Neural crest cell (in vitro differentiated cells): ENCODE measurements at places on chromosomes 6 and 20. TPM values are rescaled to one million over a fixed set of nuclear protein-coding genes. Genes with fewer than 3 reads are reported as not detected.

SLC29A1 gene
- 54.8 and 55.0 TPM in 2 replicates for total RNA-seq

CLVS2 gene
- 1.2 and 1.3 TPM in 2 replicates for total RNA-seq

HTR1E gene
- not detected in 2 replicates for total RNA-seq

- H3K4me1 ChIP-seq: peaks cover 42% of the 10 kb centered on the region
- no peaks in the 10 kb centered on the region for H3K27me3 ChIP-seq
Measured at GRCh38 chr20:9359561-9360308, 154.7 kb upstream of the LAMP5 start.

DNA sequence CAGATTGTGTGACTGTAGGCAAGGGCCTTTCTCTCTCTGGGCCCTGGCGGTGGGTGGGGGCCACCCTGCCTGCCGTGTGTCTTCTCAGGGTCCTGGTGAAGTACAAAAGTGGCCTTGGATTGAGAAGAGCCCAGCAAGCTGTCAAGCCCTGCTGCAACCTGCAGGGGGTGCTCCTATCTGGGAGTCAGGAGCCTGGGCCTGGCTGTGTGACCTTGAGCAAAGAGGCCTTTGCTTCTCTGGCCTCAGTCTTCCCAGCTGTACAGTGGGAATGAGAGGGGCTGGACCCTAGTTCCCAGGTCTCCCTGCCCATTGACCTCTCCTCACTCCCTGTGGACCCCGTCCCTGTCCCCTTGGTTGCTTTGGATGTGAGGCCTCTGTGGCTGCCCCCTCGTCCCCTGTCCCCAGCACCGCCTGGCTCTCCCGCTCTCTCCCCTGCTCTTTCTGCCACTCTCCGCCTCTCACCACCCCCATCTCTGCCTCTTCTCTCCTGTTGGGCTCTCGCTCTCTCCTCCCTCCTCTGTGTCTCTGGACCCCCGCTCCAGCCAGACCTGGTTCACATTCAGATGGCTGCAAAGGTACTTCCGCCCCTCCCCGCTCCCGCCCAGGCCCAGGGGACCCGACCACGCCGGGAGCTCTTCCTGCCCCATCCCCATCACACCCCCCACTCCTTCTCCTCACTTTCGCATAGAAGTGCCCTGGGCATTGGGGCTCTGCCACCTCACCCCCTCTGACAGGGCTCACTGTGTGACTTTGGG lies 46.7 kb downstream of the SRC start:
- peaks cover 49% of the 10 kb centered on the region for H3K4me1 ChIP-seq
- peaks cover 3% of the 10 kb centered on the region for H3K27me3 ChIP-seq
- no peak overlapping the region for H3K4me3 ChIP-seq
- no peak for DNase-seq
- peaks cover 2% of the 10 kb centered on the region for H3K36me3 ChIP-seq
- no peak overlapping the region for H3K27ac ChIP-seq

DNA sequence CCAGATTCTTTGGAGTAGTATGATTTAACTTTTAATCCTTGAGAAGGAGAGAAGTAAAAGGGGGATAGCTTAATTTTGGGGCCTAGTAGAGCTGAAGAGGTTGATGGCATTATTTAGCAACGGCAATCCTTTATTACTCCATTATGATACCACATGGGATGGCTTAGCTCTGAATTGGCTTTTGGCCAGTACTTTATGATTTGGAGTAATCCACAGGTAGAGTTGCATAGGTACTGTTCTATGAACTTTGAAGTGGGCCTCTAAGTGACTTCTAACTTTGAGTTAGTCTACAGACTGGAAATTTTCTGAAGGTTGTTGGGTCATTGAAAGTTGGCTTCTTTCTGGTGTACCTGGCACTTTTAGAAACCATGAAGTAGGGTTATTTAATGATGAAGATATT lies 11.6 kb downstream of the YWHAB start:
- no peaks in the 10 kb centered on the region for H3K36me3 ChIP-seq
- DNase-seq: no peak
- H3K4me1 ChIP-seq: peaks cover 5% of the 10 kb centered on the region
- no peak overlapping the region for H3K27ac ChIP-seq

- peak within 1 kb of the TSS; percentile 78 for H3K27ac ChIP-seq
- H3K4me1 ChIP-seq: peaks cover 43% of the 10 kb centered on the region
- peaks cover 3% of the 10 kb centered on the region for H3K27me3 ChIP-seq
- H3K4me3 ChIP-seq: peak within 1 kb of the TSS; percentile 92
Measured at GRCh38 chr6:19836799-19837510, at the start of gene ID4. ID4 (plus strand) TSS chr6:19837370; CDS start chr6:19837755, 385 bp downstream.

GRCh38 chr6:10526156-10526555 lies 5.0 kb downstream of the GCNT2 start:
- H3K4me3 ChIP-seq: no peak overlapping the region
- H3K4me1 ChIP-seq: peaks cover 16% of the 10 kb centered on the region
- DNase-seq: no peak
- peaks cover 1% of the 10 kb centered on the region for H3K27me3 ChIP-seq

DNA sequence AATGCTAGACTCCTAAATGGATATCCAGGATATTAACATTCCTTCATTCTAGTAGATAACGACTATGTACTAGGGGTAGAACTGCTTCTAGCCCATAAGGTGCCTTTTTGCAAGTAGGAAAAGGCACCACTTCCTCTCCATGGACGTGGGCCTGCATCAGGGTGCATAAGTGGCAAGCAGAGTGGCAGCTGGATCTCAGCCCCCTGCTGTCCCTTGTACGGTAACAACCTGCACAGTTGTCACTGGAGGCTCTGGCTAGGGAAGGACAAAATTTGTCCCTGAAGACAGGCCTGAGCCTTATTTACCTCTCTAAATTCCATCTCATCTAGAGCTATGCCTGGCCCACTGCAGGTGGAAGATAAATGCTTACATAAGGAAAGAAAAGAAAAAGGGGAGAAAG lies 42.5 kb upstream of the SAYSD1 start:
- no peak overlapping the region for H3K4me3 ChIP-seq
- H3K36me3 ChIP-seq: peaks cover 2% of the 10 kb centered on the region
- DNase-seq: no peak
- H3K27me3 ChIP-seq: peaks cover 3% of the 10 kb centered on the region
- no peaks in the 10 kb centered on the region for H3K4me1 ChIP-seq
- H3K27ac ChIP-seq: no peak overlapping the region

- H3K27ac ChIP-seq: no peak overlapping the region
- H3K27me3 ChIP-seq: no peaks in the 10 kb centered on the region
- no peaks in the 10 kb centered on the region for H3K36me3 ChIP-seq
Measured at GRCh38 chr6:70151616-70152015, 151.3 kb downstream of the COL9A1 start.

GRCh38 chr6:118724211-118724610 lies 72.8 kb upstream of the CEP85L start:
- H3K4me1 ChIP-seq: peaks cover 12% of the 10 kb centered on the region
- no peak overlapping the region for H3K27ac ChIP-seq
- H3K27me3 ChIP-seq: no peaks in the 10 kb centered on the region
- DNase-seq: no peak
- H3K36me3 ChIP-seq: no peaks in the 10 kb centered on the region

DNA sequence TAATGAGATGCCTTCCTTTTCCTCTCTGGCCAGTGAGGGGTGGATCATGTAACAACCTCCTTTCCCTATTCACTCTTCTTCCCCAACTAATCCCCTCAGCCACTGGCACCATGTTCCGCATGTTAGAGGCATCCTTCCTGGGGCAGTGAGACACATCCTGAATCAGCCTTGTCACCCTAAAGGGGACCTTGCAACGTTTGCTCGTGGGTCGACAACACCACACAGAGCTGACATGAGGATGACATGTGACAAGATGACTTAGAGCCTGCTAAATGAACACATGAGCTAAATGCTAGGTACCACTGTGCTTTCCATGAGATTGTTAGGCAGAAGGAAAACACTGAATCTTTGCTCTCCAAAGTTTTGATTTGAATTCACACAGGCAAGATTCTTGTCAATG lies 129.2 kb downstream of the ATXN1 start:
- peaks cover 26% of the 10 kb centered on the region for H3K4me1 ChIP-seq
- DNase-seq: no peak
- H3K36me3 ChIP-seq: peaks cover 4% of the 10 kb centered on the region

DNA sequence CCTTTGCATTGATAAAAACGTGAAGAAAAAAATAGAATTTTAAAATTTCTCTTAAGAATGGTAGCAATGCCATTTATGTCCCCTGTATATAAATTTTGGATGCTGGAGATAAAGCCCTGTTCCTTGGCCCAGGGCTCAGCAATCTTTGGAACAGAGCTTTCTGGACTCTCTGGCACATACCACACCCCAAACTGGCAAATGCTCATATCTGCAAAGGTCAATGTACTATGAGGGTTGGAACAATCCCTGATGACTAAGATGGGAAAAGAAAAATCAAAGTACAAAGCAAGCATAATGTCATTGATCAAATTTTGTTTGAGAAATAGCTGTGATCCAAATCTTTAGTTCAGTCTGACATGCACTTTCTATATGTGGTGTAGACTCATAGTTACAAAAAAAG lies 158.1 kb upstream of the HCRTR2 start:
- H3K4me3 ChIP-seq: no peak overlapping the region
- DNase-seq: no peak
- peaks cover 6% of the 10 kb centered on the region for H3K4me1 ChIP-seq
- H3K27ac ChIP-seq: no peak overlapping the region
- no peaks in the 10 kb centered on the region for H3K27me3 ChIP-seq

GRCh38 chr6:131789219-131789618 lies 18.6 kb upstream of the ENPP1 start:
- no peaks in the 10 kb centered on the region for H3K27me3 ChIP-seq
- no peak overlapping the region for H3K27ac ChIP-seq
- no peak overlapping the region for H3K4me3 ChIP-seq
- no peaks in the 10 kb centered on the region for H3K4me1 ChIP-seq
- no peaks in the 10 kb centered on the region for H3K36me3 ChIP-seq

DNA sequence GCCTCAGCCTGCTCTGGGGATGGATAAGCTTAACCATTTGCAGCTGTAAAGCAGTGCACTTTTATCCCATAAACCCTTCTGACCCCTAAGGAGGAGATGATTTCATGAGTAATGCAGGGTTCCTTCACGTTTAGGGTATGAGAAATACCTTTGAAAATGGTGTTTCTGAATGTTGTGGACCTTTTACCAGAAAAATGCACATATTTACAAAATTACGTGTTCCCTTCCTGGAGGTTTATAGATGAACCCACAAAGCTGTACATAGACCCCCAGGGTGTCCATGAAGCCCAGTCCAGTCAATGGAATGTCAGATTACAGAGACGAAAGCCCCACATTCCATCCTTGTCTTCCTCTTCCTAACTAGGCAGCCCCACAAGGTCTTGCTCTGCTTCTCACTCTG lies 78.6 kb upstream of the INSM1 start:
- no peak overlapping the region for H3K4me3 ChIP-seq
- no peaks in the 10 kb centered on the region for H3K36me3 ChIP-seq
- no peak for DNase-seq
- H3K27me3 ChIP-seq: no peaks in the 10 kb centered on the region
- no peak overlapping the region for H3K27ac ChIP-seq
- H3K4me1 ChIP-seq: no peaks in the 10 kb centered on the region

DNA sequence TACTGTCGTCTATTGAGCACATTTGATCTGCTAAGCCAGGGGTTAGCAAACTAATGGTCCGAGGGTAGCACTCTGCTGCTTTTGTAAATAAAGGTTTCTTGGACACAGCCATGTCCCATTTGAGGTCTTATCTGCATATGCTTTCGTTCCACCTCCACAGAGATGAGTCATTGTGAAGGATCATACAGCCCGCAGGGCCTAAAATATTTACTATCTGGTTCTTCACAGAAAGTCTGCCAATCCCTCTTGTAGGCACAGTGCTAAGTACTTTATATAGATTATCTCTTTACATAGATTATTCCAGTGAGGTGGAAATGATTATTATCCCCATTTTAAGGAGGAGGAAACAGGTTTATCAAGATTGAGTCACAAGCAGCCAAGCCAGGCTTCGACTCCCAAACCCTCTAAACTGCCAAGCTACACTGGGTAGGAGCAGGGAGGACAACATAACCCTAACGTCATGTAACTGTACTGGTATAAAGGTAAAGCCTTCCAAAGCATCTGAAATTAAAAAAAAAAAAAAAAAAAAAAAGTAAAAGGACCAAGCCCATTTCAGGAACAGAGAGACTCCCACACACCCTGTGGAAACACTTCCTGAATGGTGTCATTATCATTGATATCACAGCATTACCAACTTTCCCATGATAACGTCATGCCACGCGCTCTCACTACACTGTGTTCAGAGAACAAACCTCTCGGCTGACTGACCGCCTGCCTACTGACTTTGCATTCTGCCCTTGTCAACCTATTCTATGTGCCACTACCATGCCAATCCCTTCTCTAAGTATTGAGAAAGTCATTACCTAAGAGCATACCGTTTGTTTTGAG lies 101.0 kb downstream of the KIF16B start:
- DNase-seq: no peak
- peaks cover 16% of the 10 kb centered on the region for H3K4me1 ChIP-seq
- no peak overlapping the region for H3K27ac ChIP-seq
- no peaks in the 10 kb centered on the region for H3K27me3 ChIP-seq
